ENCODE measurements at places on chromosomes 1 and 21.

DNA sequence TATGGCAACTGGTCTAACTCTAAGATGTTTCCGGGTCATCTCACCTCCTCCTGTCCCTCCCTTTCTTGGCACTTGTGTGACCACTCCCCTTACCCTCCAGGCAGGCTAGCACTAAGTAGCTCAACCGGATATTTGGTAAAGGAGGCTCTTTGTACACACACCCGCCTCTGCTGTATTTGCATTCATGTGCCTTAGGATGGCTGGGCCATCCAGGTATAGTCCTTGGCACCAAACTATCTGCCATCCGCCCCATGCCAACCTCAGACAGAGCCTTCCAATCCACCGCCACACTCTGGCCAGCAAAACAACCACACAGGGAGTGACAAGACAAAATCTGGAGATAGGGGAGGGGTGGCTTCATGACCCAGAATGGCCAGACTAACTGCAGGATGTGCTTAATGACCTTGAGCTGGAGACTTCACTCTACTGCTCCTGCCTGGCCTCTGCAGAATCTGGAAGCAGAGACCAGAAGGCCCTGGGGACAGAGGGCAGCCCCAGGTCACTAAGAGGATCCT lies 59.5 kb downstream of the CDK18 start:
- DNase-seq: peak; percentile 66

DNA sequence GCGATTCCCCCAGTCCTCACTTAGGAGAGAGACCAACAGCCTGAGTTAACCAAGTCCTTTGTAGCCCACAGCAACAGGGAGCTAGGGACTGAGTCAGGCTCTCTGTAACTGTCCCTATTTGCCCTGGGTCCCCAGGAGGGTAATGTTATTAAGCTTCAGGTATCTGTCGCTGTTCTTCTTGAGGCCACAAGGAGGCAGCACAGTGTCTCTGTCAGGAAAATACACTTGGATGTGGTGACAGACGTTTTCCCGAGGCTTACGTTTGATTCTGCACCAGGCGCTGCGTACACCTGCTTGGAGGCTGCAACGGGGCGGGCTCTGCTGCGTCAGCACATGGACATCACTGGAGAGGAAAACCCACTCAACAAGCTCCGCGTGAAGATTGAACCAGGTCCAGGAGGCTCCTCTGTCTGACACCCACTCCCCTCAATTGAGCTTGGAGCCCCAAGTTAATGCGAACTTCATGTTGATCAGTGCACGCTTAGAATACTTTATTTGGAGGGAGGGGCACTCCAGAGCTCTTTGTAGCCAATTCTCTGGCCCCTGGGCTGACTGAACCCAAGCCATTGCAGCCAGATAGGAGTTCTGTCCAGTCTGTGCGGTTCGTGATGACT lies 10.7 kb upstream of the ELF3 start:
- DNase-seq: peak; percentile 76

GRCh38 chr1:175574566-175574965 lies 168.8 kb downstream of the TNR start:
- no peak for DNase-seq

DNA sequence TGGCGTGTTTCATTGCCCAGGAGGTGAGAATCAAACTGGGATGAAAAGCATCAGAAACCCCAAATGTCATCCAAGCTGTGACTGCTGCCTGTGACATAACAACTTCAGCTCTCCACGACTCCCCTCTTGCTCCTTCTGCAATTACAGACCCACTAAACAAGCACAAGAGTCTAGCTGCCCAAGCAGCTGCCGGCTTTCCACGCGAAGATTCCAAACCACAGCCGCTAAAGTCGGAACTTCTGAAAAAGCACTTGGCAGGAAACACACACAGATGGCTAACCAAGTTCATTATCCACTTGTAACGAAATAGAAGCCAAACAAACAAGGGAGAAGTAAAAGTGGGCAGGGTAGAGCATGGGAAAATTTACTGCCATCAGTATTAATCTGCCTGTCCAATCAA lies 198.1 kb downstream of the SLC35F3 start:
- no peak for DNase-seq

- DNase-seq: no peak
Observed at GRCh38 chr21:42734323-42734971, 81.0 kb downstream of the PDE9A start.

DNA sequence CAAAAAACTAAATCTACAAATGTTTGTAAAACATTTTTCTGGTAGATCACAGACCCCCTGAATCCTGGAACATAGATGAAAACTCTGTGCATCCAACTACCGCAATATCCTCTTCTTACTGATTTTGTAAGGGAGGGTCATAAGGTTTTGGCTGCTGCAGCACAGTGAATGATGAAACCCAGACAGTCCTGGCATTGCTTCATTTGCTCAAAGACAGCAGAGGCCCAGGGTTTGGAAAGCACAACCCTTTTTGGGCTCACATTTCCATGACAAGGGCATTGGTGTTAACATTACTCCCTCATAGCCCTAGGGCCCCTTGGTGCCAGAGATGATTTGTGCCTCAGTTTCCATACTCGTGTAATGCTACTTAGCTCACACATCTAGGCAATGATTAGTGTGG lies 51.2 kb downstream of the PLXNA2 start:
- no peak for DNase-seq

GRCh38 chr1:61279570-61279969 lies 197.2 kb downstream of the NFIA start:
- DNase-seq: no peak

Measured in epithelial cell of esophagus (primary cell).